Heart left ventricle (tissue), 16 donors: ENCODE measurements at places on chromosomes 7 and 10.
A peak's percentile ranks its signal among the peaks of the same experiment; 100 is the strongest.

DNA sequence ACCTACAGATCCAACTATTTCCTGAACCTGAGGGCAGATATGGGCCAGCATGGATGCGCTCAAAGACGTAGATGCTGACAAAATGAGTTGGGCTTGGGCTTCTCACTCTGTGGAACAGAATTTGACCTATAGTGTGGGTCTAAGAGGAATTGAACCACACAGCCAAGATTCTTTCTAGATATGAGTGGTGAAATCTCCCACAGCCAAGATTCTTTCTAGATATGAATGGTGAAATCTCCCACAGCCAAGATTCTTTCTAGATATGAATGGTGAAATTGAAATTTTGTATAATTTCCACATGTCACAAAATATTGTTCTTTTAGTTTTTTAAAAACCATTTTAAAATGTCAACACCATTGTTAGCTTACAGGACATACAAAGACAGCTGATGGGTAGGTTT, 215.4 kb upstream of the LRGUK start:
- no peaks in the 10 kb centered on the region for H3K36me3 ChIP-seq
- no peaks in the 10 kb centered on the region for H3K4me1 ChIP-seq
- no peak for DNase-seq
- no peak overlapping the region for H3K4me3 ChIP-seq
- no peak overlapping the region for H3K27ac ChIP-seq

GRCh38 chr10:132911786-132912097, 30.6 kb downstream of the CFAP46 start:
- DNase-seq, result no peak
- H3K4me3 ChIP-seq, result no peak overlapping the region
- H3K4me1 ChIP-seq, result no peaks in the 10 kb centered on the region
- H3K36me3 ChIP-seq, result no peaks in the 10 kb centered on the region
- no peak overlapping the region for H3K27ac ChIP-seq
- H3K27me3 ChIP-seq, result no peaks in the 10 kb centered on the region

DNA sequence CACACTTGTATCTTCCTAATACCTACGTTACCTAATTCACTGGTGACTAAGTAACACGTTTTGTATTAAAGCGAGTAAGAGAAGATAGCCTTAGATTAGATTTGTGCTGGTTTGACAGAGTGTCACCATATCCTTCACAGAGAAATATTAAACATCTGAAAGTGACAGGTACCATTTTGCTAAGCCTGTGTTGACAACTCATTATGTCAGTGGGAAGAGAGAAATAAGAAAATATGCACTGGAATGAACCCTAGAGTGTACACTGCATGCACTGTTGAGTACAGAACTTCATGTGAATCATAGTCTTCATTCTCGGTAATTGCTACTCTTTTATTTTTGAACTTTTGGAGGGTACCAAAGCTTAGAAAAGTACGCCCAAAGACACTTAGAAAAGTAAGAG, 10.9 kb downstream of the PRKG1 start:
- no peak for DNase-seq
- no peaks in the 10 kb centered on the region for H3K36me3 ChIP-seq
- no peaks in the 10 kb centered on the region for H3K27me3 ChIP-seq
- H3K4me1 ChIP-seq, result peaks cover 2% of the 10 kb centered on the region

- H3K4me1 ChIP-seq, result peaks cover 25% of the 10 kb centered on the region
- no peak for DNase-seq
- peaks cover 27% of the 10 kb centered on the region for H3K36me3 ChIP-seq
- H3K27me3 ChIP-seq, result no peaks in the 10 kb centered on the region
- no peak overlapping the region for H3K4me3 ChIP-seq
Observed at GRCh38 chr7:2787251-2787951, 56.7 kb downstream of the GNA12 start.

- no peak for DNase-seq
- H3K27ac ChIP-seq, result no peak overlapping the region
- H3K4me3 ChIP-seq, result no peak overlapping the region
- no peaks in the 10 kb centered on the region for H3K27me3 ChIP-seq
Observed at GRCh38 chr7:111363099-111363498, 199.2 kb downstream of the IMMP2L start.

GRCh38 chr7:25381818-25382589, 153.7 kb upstream of the NPVF start:
- no peak overlapping the region for H3K27ac ChIP-seq
- no peaks in the 10 kb centered on the region for H3K27me3 ChIP-seq
- no peaks in the 10 kb centered on the region for H3K36me3 ChIP-seq
- no peak for DNase-seq
- no peak overlapping the region for H3K4me3 ChIP-seq

- H3K4me1 ChIP-seq, result no peaks in the 10 kb centered on the region
- peaks cover 2% of the 10 kb centered on the region for H3K36me3 ChIP-seq
- H3K27ac ChIP-seq, result no peak overlapping the region
- no peaks in the 10 kb centered on the region for H3K27me3 ChIP-seq
- H3K4me3 ChIP-seq, result no peak overlapping the region
Observed at GRCh38 chr10:15802375-15802949, 57.8 kb downstream of the MINDY3 start.

GRCh38 chr7:7018290-7018689, 164.1 kb upstream of the C1GALT1 start:
- no peak overlapping the region for H3K4me3 ChIP-seq
- no peaks in the 10 kb centered on the region for H3K4me1 ChIP-seq
- H3K27me3 ChIP-seq, result no peaks in the 10 kb centered on the region
- no peak for DNase-seq
- no peak overlapping the region for H3K27ac ChIP-seq
- no peaks in the 10 kb centered on the region for H3K36me3 ChIP-seq

DNA sequence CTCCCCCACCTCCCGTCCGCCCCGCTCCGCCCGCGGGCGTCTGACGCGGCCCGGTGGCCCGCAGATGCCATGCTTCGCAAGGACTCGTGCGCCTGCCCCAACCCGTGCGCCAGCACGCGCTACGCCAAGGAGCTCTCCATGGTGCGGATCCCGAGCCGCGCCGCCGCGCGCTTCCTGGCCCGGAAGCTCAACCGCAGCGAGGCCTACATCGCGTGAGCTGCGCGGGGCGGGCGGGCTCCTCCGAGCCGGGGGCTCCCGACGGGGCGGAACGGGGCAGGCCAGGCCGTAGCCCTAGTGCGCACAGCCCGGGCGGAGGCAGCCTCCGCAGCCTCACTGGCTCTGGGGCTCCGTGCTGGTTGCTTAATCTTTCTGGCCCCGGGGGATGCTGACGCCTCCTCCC, 2.8 kb downstream of the ASIC3 start:
- H3K27ac ChIP-seq, result no peak overlapping the region
- DNase-seq, result peak; percentile 59
- no peaks in the 10 kb centered on the region for H3K27me3 ChIP-seq
- no peak overlapping the region for H3K4me3 ChIP-seq
- no peaks in the 10 kb centered on the region for H3K36me3 ChIP-seq
- H3K4me1 ChIP-seq, result peaks cover 12% of the 10 kb centered on the region

DNA sequence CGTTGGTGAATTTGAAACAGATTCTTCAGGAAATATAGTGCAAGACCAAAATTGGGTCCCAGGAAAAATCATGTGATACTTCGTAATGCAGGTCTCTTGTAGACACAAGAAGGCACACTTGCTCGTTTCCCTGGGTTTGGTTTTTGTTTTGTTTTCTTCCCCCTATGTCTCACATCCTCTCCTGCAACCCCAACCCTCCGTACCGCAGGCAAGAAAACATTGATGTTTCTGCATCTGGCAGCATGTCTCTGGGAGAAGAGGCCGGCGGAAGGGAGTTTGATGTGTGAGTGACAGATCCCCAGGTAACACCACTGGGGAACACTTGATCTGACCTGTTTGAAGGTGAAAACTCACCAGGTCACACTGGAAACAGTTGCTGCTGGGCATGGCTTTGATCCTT, 718.5 kb downstream of the AUTS2 start:
- no peaks in the 10 kb centered on the region for H3K36me3 ChIP-seq
- no peaks in the 10 kb centered on the region for H3K4me1 ChIP-seq
- DNase-seq, result no peak
- H3K4me3 ChIP-seq, result no peak overlapping the region
- no peaks in the 10 kb centered on the region for H3K27me3 ChIP-seq

GRCh38 chr10:44195112-44196007, 189.5 kb downstream of the CXCL12 start:
- no peaks in the 10 kb centered on the region for H3K36me3 ChIP-seq
- no peak overlapping the region for H3K4me3 ChIP-seq
- no peaks in the 10 kb centered on the region for H3K27me3 ChIP-seq
- DNase-seq, result peak; percentile 54
- H3K27ac ChIP-seq, result peak overlapping the region; percentile 35

DNA sequence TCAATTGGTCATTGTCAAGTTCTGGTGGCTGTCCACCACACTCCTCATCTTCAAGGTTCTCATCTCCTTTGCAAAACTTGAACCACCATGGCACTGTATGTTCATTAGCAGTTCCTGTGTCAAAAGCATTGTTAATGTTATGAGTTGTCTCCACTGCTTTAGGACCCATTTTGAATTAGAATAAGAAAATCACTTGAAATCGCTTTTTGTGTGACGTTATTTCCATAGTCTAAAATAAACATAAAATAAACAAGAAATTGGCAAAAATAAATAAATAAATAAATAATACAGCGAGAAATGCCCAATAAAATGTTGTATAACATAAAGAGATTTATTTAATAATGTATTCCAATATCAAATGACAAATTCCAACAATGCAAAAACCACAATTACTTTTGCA, 195.5 kb upstream of the CDC14C start:
- H3K36me3 ChIP-seq, result no peaks in the 10 kb centered on the region
- H3K27ac ChIP-seq, result no peak overlapping the region
- no peaks in the 10 kb centered on the region for H3K4me1 ChIP-seq
- no peak overlapping the region for H3K4me3 ChIP-seq
- no peak for DNase-seq
- H3K27me3 ChIP-seq, result no peaks in the 10 kb centered on the region

GRCh38 chr10:2414039-2414438, 653.3 kb upstream of the PFKP start:
- no peaks in the 10 kb centered on the region for H3K4me1 ChIP-seq
- no peak for DNase-seq
- H3K27me3 ChIP-seq, result no peaks in the 10 kb centered on the region
- H3K4me3 ChIP-seq, result no peak overlapping the region
- H3K36me3 ChIP-seq, result no peaks in the 10 kb centered on the region

GRCh38 chr10:123645016-123645415, 21.1 kb upstream of the GPR26 start:
- H3K27me3 ChIP-seq, result peaks cover 10% of the 10 kb centered on the region
- H3K36me3 ChIP-seq, result no peaks in the 10 kb centered on the region
- no peak overlapping the region for H3K4me3 ChIP-seq
- H3K4me1 ChIP-seq, result no peaks in the 10 kb centered on the region
- DNase-seq, result no peak
- no peak overlapping the region for H3K27ac ChIP-seq

- no peak overlapping the region for H3K27ac ChIP-seq
- no peak for DNase-seq
- H3K4me3 ChIP-seq, result no peak overlapping the region
- no peaks in the 10 kb centered on the region for H3K27me3 ChIP-seq
- H3K36me3 ChIP-seq, result no peaks in the 10 kb centered on the region
- H3K4me1 ChIP-seq, result no peaks in the 10 kb centered on the region
Observed at GRCh38 chr10:108562105-108562504, 1361.2 kb downstream of the XPNPEP1 start.

DNA sequence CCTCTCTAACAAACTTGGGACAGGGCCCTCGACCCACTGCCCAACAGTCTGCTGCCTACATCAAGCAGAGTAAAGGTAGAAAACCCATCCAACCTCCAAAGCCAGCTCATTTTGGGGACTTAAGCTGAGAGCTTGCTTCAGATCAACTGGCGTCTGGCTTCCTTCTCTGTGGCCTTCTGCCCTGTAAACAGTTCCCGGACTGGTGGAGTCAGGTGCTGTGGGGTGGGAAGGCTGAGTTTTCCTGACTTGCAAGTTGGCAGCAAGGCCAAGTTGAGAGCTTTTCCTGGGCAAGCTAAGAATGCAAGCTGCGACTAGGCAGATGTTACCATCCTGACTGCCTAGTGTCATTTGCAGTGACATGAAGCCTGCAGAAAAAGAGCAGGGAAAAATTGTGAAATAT, 3.7 kb downstream of the GALNT17 start:
- no peak for DNase-seq
- peaks cover 26% of the 10 kb centered on the region for H3K27me3 ChIP-seq
- no peak overlapping the region for H3K27ac ChIP-seq
- no peaks in the 10 kb centered on the region for H3K36me3 ChIP-seq

GRCh38 chr7:84102213-84102612, 92.4 kb downstream of the SEMA3A start:
- no peak overlapping the region for H3K4me3 ChIP-seq
- DNase-seq, result no peak
- no peaks in the 10 kb centered on the region for H3K36me3 ChIP-seq

GRCh38 chr7:7779888-7780287, 61.5 kb upstream of the RPA3 start:
- H3K27me3 ChIP-seq, result no peaks in the 10 kb centered on the region
- H3K4me3 ChIP-seq, result no peak overlapping the region
- no peaks in the 10 kb centered on the region for H3K4me1 ChIP-seq
- no peaks in the 10 kb centered on the region for H3K36me3 ChIP-seq
- no peak for DNase-seq
- no peak overlapping the region for H3K27ac ChIP-seq
